ENCODE measurements at places on chromosomes 12 and 14.

GRCh38 chr14:99725774-99726537, 41.9 kb downstream of the CYP46A1 start:
- DNase-seq: no peak

DNA sequence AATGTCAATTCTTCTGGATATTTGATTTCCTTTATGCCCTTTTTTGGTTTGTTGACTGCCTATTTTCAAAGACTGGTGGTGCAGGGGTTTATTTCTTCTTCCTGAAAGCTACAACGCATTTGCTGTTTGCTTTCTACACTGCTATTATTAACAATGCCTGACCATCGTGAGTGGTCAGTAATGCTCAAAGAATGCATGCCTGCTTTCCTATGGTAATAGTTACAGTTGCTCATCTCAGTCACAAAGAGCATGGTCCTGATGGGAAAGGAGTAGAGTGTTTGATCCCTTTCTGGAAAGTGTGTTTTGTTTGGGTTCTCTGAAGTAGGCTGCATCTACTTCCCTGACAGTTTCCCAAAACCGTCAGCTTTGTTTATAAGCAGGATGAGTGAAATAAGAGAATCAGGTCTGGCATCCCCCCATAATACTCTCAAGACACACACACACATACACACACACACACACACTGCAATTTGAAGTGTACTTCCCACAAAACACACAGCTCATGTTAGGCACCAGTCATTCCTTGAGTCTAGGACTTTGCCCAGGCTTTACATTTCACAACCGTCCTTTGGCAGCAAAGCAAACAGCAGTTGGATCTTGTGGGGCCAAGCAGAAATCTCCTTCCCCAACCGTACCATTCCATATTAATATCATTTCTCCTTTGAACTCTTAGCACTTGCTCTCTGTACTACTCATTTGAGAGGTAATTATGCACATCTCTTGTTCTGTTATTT, 56.6 kb downstream of the SUDS3 start:
- DNase-seq: no peak

DNA sequence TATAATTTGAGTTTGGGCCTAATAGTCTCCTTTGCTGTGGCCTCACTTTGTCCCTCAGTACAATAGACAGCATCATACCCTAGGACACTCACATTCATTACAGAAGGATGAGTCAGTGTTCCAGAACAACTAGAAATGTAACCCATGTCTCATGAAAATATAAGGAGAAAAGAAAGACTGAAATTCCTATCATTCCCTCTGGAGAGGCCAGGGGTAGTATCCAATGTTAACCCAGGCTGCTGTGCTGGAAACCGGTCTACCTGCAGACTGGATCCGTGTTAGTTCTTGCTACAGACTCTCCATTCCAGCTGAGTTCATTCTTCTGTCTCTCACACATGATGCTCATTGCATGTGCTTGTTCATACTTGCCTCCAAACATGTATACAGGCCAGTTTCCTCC, 75.8 kb upstream of the HOXC13 start:
- DNase-seq: no peak

DNA sequence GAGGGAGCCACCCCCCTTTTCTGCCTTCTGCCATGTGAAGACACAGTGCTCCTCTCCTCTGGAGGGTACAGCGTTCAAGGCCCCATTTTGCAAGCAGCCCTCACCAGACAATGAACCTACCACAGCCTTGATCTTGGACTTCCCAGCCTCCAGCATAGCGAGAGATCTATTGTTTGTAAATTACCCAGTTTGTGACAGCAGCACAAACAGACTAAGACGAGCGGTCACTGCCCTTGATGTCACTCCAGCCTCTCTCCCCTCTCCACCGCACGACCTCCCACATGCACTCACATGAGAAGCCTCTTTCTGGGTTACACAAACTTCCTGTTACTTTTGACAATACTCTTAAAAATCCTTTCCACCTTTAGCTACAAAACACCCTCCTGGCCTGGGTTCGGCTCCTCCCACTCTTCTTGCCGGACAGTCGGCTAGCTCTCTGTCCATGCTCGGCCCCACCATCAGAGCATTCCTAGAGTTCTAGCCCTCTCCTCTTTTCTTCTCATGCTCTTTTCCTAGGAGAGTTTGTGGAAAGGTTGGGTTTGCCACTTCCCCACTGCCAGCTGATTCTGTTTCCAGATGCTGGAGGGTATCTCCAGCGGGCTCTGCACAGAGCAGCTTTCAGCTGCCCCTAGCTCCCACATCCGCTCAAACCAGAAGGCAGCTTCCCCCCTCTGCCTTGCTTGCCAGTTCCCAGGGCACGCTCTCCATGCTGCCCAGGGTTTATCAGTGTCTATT, 124.3 kb downstream of the FOXN3 start:
- DNase-seq: no peak

GRCh38 chr12:12784911-12785814, at the start of gene APOLD1:
APOLD1 (plus strand) TSS chr12:12785659; CDS start chr12:12785692, 33 bp downstream.
- no peak for DNase-seq

GRCh38 chr14:55715889-55716288, 135.9 kb downstream of the KTN1 start:
- DNase-seq: no peak

- DNase-seq: no peak
Observed at GRCh38 chr12:3634348-3634747, 118.6 kb downstream of the CRACR2A start.

DNA sequence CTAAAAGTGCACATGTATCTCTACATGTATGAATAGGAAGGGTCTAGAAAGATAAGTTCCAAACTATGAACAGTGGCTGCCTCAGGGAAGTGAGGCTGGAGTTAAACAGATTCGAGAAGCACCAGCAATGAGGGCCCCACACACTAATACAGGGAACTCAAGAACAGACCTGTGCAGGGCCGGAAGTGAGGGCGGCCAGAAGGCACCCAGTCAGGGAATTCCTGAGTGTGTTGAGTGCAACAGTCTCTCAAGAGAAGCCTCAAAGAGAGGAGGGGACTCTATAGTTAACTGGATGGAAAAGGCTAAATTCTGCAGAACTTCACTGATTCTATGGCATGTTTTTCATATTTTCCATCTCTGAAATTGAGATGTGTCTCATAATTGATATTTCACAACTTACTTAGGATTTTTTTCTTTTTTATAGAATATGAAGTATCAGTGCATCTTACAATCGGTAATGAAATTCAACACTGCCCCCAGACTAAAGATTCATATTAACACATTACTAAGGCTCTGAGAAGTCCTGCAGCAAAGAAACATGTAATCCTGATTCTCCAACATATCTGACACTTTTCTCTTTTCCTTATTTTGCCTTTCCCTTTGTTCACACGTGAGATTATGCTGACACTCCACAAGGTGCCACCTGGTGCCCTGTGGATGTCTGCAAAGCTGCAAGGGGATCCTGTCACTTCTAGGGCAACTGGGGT, 61.3 kb downstream of the CHGA start:
- DNase-seq: no peak

DNA sequence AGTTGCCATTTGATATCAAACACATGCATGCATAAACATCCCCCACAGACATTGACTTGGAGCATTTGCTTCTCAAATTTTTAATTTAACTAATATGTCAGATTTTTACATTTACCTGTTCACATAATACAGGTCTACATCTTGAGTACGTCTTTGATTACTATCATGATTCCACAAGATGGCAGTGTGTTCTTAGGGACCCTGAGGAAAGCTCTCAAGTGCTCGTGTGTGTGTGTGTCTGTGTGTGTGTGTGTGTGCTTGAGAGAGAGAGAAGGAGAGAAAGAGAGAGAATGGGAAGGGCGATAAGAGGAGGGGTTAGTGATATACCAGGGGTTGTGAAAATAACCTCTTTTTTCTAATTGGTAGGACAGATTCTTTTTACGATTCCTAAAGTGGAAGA, 167.1 kb upstream of the OR4E1 start:
- DNase-seq: no peak

- peak; percentile 63 for DNase-seq
Observed at GRCh38 chr12:124480469-124481256, 86.7 kb downstream of the NCOR2 start.
